ENCODE measurements at places on chromosomes 11 and 22.
A peak's percentile ranks its signal among the peaks of the same experiment; 100 is the strongest.

- no peak for DNase-seq
These were observed 528 bp downstream of the FIBP start for GRCh38 chr11:65887723-65888162.

- DNase-seq: no peak
These were observed 358.4 kb downstream of the CTTN start for GRCh38 chr11:70756756-70757155.

DNA sequence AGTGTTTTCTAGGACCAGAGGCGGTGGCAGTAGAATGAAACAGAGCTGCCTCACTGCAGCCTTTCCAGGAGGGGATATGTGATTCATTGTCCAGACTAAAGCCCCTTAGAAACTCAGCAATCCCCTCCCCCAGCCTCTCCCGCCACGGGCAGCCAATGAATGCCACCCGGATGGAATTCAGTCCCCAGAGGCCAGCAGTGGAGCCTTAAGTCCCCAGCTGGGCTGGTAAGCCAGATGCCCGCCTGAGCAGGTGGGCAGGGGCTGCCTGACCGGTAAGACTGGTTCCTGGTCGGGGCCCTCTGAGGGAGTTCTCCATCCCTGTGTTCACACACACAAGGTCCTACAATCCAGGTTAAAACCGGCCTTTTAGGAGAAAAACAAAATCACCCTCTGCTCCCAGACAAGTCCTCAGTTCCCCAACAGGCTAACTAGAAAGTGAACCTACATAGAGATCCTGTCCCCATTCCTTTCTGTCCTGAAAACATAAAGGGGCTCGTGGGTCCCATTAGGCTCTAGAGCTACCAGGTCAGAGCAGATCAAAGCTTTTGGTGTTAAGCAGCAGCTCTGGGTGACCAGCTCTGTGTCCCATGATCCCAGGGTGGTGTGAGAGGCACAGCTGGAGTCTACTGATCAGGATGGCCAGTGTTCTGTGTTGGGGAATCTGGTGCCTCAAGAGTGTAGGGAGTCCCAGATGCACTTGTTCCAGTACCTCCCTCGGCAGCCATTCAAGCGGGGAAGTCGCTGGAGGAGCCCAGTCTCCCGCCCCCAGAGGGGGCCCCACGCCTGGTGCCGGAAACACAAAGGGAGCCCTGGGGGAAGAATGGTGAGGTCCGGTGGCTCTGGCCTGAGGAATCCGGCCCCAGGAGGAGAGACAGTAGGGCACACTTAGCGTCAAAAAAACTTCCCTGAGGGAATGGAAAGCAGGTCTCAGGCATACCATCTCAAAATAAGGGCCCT lies 2.6 kb downstream of the PATZ1 start:
- DNase-seq: peak; percentile 61

DNA sequence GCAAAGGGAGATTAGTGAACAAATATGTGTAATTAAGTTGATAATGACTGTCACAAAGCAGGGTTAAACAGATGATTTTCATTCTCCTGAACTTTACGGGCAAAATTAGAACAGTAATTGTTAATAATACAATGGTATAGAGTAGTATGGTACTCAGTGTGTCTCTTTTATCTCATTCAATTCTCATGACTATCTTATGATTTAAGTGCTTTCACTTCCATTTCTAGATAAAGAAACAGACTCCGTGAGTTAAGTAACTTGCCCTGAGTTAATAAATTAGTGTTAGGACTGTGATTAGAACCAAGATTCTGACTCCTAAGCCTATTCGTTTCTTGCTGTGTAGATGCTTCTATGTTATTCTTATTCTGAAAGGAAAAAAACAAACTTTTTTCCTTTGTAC lies 22.0 kb downstream of the PIH1D2 start:
- no peak for DNase-seq

- DNase-seq: no peak
These were observed 157.9 kb downstream of the NCAM1 start for GRCh38 chr11:113119074-113119473.

DNA sequence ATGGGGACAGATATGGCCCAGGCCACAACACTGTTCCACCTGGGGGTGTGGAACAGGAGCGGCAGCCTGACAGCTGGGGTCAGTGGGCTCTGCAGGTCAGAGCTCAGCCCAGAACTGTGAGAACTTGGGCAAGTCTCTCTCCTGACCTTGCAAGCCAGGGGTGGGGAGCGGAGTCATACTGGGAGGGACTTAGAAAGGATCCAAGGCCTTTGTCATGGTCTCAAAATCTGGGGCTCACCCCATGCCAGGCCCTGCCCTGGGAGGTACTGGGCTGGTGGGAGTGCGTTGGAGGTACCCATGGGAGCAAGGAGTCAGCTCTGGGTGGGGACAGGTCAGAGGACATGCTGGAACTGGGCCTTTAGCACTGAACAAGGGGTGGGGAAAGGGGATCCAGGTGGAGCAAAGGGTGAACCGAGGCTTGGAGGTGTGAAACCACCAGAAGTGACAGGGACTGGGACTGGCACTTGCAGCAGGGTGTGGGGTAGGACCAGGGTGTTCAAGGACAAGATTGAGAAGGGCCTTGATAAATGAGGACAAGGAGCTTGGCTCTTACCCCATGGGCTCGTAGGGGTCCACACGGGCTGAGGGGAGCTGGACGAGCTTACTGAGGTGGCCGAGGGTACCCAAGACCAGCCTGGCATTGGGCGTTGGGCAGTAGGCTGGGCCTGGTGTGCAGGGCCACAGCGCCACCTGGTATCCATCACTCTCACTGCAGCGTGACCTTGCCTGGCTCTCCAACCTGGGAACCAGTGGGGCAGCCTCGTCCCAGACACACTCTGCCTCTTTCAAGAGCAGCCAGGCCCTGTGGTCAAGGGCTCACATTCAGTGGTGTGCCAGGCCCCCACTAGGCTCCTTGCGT lies 7.4 kb upstream of the PMM1 start:
- no peak for DNase-seq

DNA sequence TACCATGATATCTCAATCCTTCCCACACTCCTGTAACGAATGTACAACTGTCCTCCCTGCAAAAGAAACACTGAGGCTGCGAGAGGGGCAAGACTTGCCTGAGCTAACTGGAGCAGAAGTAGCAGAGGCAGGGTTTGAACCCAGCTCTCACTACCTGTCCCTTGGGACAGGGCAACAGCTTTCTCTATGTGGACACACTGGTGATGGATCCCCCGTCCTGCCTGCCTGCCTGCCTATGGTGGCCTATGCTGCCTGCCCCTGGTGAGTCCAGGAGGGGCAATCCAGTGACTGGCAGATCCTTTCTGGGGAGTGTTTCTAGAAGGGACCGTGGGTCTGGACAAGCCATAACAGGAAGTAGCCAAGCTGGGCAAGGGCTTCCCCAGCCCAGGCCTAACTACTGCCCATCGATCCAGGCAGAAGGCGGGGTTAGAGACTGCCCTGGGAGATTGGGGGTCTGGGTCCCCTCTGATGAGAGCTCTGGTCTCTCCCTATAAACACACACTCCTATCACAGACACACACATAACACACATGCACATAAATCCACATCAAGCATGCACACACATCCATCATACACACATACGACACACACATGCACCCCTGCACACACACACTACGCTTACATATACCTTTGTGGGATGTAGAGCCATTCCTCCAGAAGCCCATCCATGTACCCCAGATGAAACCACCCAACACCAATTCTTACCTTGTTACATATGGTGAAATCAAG lies 1.1 kb upstream of the EMID1 start:
- DNase-seq: no peak

DNA sequence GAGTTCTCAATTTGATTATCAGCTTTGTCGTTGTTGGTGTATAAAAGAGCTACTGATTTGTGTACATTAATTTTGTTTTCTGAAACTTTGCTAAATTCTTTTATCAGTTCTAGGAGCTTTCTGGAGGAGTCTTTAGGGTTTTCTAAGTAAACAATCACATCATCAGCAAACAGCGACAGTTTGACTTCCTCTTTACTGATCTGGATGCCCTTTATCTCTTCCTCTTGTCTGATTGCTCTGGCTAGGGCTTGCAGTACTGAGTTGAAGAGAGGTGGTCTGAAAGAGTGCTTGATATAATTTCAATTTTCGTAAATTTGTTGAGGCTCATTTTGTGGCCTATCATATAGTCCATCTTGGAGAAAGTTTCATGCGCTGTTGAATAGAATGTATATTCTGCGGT lies 213.0 kb downstream of the DLG2 start:
- no peak for DNase-seq

GRCh38 chr11:13767471-13767870 lies 99.0 kb downstream of the FAR1 start:
- no peak for DNase-seq

DNA sequence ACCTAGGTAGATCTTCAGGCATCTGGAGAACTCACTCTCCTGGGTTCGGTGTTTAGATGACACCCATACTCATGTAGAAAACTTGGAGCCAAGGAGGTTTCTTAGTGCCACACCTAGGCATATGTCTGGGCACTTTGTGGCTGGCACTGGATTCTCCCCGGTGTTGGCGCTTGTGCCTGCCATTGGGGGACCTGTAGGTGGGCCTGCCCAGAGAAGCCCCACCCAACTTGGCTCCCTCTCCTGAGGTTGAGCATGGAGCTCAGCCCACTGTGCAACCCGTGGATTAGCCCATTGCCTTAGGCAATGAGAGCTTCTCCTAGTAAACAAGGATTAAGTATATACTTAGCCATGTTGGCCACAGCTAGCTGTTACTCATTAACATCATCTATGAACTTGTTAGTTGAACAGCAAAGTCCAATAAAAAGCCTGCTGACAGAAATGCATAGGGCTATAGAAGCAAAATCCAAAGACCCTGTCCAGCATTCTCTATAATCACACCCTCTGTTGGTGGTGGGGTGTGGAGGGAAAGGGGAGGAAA lies 335.5 kb upstream of the CHORDC1 start:
- DNase-seq: no peak

- DNase-seq: no peak
These were observed 63.5 kb downstream of the ENDOD1 start for GRCh38 chr11:95152876-95153856.

GRCh38 chr11:62133328-62134065 lies 9.7 kb downstream of the INCENP start:
- no peak for DNase-seq

- DNase-seq: no peak
These were observed 70.1 kb upstream of the TENM4 start for GRCh38 chr11:79510960-79511359.

DNA sequence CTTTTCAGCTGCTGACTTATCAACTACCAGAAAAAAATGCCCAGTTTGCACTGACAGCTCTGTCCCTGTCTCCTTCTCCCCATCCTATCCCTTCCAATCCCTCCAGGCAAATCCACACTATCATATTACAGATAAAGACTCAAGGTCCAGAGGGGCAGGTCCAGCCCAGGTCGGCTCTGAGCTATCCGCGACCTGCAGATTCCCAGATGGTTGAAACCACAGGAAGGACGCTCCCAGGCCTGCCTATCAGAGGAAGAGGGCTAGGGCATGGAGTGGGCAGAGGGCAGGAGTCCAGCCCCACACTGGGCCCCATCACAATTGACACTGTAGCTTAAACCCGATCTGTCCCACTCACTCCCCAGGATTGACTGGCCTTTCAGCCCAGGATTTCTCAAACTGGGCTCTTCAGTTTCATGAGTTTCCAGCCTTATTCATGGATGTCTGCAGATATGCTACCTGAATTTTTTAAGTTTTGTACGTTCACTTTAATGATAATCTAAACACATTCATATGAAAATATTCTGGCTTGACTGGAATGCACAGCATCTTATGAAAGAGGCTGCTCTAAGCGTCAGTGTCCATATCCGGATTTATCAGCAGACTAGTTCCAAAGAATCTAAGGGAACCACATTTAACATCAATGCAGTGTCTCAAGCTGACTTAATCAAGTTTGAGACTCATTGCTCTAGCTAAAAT lies 16.4 kb upstream of the FCHSD2 start:
- DNase-seq: no peak

DNA sequence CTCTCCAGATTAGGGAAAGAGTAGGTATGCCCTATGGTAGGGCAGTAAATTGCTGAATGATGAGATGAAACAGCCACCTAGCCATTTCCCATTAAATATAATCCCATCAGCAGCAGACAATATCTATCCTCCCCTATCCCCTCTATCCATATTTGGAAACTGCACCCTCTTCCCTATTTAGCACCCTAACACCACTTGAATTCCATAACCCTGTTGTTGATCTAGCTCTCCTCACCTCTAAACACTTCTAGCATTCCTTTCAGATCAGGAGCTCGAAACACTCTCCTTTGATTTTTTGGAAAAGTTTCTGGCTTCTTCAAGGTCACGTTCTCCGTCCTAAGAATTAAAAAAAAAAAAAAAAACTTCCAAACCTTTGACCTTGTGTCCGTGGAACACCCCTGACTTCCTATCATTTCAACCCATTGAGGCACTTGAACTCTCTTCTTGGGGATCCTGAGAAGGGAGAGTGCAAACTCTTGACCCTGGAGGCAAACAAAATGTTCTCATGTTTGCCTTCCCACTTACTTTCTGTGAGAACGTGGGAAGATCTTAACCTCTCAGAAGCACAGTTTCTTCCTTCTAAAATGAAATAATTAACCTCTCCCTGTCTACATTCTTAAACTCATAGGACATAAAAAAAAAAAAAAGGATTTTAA lies 19.0 kb downstream of the TRIM5 start:
- no peak for DNase-seq

GRCh38 chr11:88701816-88702215 lies 364.0 kb downstream of the GRM5 start:
- no peak for DNase-seq

DNA sequence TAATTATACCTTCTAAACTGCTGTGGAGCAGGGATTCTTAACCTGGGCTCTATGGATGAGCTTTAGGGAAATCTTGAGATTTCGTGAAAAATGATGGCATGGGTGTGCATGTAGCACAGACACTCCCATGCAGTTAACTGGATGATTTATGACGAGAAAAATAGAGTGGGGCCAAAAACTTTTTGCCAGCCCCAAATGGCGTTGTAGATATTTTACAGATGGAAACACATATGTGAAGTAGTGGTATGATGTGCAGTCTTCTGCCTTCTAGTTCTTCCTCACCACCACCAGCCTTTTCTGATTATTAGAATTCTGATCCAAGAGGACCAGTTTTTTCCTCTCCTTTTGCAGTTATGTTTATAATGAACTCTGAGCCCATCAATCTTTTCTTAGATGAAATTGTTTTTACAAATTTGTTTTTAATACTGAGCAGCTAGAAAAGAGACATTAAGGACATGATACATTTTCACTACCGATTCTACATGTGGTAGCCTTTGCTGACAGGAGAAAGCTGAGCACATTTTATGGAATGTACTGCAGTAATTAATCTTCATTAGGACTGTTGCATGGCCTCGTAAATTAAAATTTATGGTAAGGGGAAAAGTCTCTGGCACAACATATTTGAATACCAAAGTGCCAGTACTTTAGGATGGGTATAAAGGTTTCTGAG lies 261.4 kb downstream of the DDX10 start:
- no peak for DNase-seq
